ENCODE measurements at places on chromosomes 6 and 20.
A peak's percentile ranks its signal among the peaks of the same experiment; 100 is the strongest.

DNA sequence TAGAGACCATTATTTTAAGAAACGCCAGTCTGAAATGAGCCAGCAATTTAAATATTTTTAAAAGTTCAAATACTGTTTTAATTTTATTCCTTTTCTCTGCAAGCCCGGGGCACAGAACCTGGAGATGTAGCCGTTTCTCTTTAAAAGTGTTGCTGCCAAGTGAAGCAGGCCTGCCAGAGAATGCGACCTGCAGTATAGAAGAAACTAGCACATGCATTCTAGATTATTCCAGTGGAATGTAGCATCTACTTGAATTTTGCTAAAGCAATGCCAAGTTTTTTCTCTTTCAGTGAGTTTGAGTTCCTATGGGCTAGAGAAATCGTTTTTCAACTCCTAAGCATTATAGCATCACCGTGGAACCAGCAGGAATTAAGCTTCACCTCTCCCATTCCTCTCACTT is 101.3 kb downstream of the QRSL1 start:
- DNase-seq = no peak

- no peak for DNase-seq
Observed at GRCh38 chr20:60586269-60587050, 628.2 kb downstream of the CDH26 start.

- no peak for DNase-seq
Observed at GRCh38 chr20:49978685-49979029, 4.1 kb upstream of the SNAI1 start.

DNA sequence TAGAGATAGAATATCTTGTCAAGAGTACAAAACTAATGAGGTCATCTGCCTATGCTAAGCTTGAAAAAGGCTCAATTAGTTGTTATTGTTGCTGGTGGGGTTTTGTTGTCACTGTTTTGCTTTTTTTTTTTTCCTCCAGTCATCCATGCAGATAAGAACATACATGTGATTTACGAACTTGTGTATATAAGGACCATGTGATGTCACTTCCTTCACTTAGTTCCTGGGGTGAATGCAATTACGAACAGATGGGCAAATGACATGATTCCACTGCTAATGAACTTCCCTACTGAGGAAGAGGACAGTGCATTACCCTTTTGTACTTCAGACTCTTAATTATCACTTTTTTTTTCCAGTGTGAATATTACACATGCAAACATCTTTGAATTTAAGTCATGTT is 1175.3 kb upstream of the GJE1 start:
- DNase-seq = no peak

DNA sequence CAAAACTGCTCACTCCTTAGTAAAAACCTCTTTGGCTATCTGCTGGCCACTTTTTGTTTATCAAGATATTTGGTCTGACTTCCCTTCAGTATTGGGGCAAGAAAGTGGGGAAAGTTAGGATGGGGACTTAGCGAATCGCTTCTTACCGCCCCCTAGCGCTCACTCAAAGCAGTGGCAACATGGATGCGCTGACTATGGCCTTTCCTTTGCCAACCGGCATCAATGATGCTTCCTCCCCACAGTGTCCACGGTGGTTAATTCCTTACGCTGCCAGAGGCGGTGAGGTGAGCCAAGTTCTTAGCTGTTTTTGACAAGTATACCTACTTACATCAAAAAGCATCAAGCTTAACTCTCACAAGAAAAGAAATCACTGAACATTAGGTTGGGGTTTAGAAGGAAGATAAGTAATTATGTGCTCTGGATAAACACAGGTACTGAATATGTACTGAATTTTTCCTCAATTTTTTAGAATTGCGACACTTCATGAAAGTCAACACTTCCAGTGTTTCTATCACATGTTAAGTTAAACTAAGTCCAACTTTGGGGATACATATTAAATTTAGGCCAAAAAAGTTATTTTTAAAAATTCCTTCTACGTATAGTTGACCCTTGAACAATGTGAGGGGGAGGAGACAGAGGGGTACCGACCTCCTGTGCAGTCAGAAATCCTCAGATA is 86.7 kb downstream of the GMDS start:
- peak; percentile 43 for DNase-seq
